ENCODE measurements at places on chromosomes 11 and 22.

DNA sequence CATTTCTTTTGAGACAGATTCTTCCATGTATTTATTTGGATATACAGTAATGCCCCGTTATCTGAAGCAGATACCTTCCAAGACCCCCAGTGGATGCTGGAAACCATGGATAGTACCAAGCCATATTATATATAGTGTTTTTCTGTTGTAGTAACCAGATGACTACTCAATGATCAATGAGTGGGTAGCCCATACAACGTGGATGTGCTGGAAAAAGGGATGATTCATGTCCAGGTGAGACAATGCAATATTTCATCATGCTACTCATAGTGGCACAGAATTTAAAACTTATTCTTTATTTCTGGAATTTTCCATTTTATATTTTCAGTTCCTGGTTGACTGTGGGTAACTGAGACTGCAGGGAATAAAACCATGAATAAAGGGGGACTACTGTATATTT, 427.5 kb downstream of the METTL15 start:
- DNase-seq, result no peak

- DNase-seq, result peak; percentile 60
Observed at GRCh38 chr11:64990222-64990923, 6.4 kb downstream of the BATF2 start.

- DNase-seq, result no peak
Observed at GRCh38 chr11:92308366-92308765, 83.7 kb downstream of the FAT3 start.

DNA sequence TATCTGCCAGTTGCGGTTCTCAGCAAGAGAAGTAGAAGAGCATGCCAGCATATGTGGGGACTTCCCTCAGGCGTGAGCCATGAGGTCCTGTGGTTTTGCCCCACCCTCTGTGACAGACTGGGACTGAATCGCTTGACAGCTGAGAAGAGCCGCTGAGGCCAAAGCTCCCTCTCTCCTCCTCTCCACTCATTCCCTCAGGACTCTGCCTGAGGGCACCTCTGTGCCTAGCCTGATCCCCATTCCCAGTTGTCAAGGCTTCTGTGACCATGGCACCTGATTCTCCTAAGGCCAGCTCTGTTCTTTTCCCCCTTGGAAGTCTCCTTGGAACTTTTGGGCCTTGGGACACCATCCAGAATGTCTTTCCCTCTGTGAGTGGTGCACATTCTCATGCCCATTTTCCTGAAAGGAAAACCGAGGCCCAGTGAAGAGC, 27.0 kb downstream of the ART5 start:
- no peak for DNase-seq

DNA sequence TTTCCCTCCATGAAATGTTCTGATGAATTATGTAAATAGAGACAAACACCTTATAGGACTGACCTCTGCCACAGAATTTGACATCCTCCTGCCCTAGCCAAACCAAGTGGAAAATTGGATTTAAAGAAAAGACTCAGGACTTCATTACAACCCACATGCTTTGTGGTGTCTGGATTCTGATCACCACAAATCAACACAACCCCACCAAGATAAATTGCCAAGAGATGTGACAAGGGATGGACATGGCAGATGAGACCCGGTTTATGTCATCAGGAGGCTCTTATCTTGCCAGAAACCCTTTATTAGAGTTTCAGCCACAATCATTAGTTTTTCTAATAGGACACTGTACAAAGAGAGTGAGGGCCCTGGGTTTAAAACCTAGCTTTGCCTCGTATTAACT, 57.9 kb upstream of the SLC6A5 start:
- DNase-seq, result no peak

DNA sequence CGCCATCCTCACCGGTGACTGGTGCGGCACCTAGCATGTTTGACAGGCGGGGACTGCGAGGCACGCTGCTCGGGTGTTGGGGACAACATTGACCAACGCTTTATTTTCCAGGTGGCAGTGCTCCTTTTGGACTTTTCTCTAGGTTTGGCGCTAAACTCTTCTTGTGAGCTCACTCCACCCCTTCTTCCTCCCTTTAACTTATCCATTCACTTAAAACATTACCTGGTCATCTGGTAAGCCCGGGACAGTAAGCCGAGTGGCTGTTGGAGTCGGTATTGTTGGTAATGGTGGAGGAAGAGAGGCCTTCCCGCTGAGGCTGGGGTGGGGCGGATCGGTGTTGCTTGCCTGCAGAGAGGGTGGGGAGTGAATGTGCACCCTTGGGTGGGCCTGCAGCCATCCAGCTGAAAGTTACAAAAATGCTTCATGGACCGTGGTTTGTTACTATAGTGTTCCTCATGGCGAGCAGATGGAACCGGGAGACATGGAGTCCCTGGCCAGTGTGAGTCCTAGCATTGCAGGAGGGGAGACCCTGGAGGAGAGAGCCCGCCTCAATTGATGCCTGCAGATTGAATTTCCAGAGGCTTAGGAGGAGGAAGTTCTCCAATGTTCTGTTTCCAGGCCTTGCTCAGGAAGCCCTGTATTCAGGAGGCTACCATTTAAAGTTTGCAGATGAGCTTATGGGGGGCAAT, 1.1 kb downstream of the NEAT1 start:
- DNase-seq, result peak; percentile 60

DNA sequence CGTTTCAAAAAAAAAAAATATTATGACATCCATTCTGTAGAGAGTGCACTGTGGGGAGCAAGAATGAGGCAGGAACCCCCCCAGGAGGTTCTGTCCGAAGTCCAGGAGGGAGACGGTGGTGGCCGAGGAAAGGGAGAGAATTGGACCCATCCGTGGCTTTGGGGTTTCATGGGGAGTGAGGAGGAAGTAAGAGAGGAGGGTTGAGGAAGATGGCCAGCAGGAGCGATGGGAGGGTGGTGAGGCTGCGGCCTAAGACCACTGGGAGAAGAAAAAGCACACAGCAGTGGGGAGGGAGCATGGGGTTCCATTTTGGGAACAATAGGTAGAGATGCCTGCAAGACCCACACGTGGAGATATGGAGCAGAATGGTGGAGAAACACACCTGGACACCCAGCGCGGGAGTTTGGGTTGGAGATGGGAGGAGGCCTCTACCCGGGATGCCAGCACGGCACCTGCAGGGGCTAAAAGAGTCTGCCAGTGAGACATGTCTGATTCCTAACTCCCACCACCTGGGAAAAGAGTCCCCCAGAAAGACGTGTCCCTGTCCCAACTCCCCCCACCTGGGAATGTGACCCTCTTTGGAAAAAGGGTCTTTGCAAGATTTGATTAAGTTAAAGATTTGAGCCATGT, 72.5 kb upstream of the SHANK2 start:
- no peak for DNase-seq

- DNase-seq, result no peak
Observed at GRCh38 chr11:43942662-43943371, 380 bp downstream of the C11orf96 start.

DNA sequence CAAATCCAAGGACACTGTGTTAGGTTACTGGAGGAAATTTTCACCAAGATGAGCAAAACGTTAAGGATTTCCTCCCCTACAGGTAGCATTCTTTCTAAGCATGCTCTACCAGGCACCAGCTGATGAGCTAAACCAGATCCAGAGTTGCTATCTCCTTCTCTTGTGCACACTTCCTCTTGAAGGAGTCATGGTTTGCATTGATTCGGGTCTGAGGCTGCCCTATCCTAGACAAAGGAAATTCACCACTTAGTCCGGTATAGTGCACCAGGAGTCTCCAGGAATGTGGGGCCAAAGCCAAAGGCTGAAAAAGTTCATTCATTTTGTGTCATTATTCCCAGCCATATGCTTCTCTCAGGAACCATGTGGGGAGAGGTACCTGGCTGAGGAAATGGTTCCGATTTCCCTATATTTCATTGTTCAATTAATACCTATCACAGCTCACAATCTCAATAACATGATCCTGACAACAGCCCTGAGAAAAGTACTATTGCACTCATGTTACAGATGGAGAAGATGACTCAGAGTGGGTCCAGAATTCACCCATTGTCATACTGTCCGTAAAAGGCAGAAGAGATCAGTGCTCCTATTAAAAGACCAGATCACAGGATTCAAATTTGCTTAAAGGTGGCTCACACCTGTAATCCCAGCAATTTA, 39.1 kb downstream of the SLC35F2 start:
- no peak for DNase-seq

GRCh38 chr11:5293028-5293427, 8.7 kb downstream of the OR51B4 start:
- DNase-seq, result no peak

- no peak for DNase-seq
Observed at GRCh38 chr11:66728038-66728692, 851 bp downstream of the SPTBN2 start.

DNA sequence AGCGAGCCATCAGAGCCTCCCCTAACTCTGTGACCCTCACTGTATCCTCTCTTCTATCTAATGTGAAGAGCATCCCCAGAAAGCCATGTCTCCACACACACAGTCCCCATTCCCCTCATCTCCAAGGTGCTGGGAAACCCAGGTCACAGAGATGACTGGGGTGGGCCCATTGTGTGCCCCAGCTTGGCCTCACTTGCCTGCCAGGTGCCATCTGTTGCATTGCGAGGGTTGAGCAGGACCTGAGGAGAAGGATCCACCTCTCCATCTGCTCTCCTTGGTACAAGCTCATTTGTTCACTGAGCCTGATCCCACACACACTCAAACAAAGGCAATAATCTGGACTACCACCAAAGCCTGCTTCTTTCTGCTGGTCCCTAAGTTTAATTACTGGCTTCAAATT, 118.8 kb downstream of the SPATA19 start:
- no peak for DNase-seq

GRCh38 chr11:2752204-2752770, 52.5 kb upstream of the KCNQ1OT1 start:
- DNase-seq, result no peak

- no peak for DNase-seq
Observed at GRCh38 chr22:48851933-48852549, 975.6 kb downstream of the BRD1 start.

DNA sequence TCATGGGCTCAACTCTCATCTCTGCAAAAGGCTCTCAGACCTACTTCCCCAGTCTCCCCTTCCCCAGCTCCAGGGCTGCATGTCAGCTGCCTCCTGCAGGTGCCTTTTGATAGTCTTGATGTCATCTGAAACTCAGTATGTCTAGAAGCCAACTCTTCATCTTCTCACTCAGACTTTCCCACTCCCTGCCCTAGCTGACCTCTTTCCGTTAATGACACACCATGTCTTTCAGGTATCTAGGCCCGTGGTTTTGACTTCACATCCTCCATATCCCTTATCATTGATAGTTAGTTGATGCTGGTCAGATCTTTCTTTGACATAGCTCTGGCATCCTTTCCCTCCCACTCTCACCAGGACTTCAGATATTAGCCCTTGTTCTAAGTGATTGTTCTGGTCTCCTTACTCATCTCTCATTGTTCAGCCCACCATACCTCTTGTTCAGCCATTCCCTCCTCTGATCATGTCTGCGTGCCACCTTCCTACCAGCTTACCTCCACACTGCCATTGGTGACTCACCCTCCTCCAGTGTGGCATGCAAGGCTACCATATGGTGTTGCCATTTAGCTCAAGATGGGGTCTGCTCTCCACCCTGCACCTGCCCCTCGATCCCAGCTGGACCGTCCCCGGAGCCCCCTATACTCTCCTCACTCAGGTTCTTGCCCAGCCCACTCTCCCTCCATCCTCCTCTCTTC, 18.4 kb downstream of the TTC12 start:
- DNase-seq, result no peak
